A549 treated with Mapracorat at 1 μM for 4 hours (cell line): ENCODE measurements at places on chromosomes 4 and X. TPM values are rescaled to one million over a fixed set of nuclear protein-coding genes. Genes with fewer than 3 reads are reported as not detected.

CSN1S1 gene
- total RNA-seq: not detected in 5 replicates

ADH1C gene
- not detected in 5 replicates for total RNA-seq

RASGEF1B gene
- not detected in 5 replicates for total RNA-seq

SNCA gene
- 0.13 to 0.48 TPM (median 0.23 TPM) in 3 of 5 replicates, not detected in the others for total RNA-seq

ACE2 gene
- total RNA-seq: 0.05 TPM in 1 of 5 replicates, not detected in the others

ALB gene
- total RNA-seq: not detected in 5 replicates

SASH3 gene
- total RNA-seq: not detected in 5 replicates

ARSJ gene
- 3.8 to 4.7 TPM (median 4.5 TPM) in 5 replicates for total RNA-seq

CFP gene
- 0.17 to 1.2 TPM (median 0.75 TPM) in 5 replicates for total RNA-seq

GCNA gene
- 1.6 to 1.9 TPM (median 1.8 TPM) in 5 replicates for total RNA-seq

PPP3CA gene
- 22.8 to 28.1 TPM (median 27.2 TPM) in 5 replicates for total RNA-seq

PPARGC1A gene
- 0.02 to 0.10 TPM (median 0.04 TPM) in 4 of 5 replicates, not detected in the other for total RNA-seq

SMPX gene
- 0.20 TPM in 1 of 5 replicates, not detected in the others for total RNA-seq

RHOH gene
- total RNA-seq: 0.13 to 0.42 TPM (median 0.19 TPM) in 5 replicates

ADGRL3 gene
- total RNA-seq: 0.02 to 0.10 TPM (median 0.03 TPM) in 5 replicates

SHROOM4 gene
- total RNA-seq: not detected in 5 replicates

TRAM1L1 gene
- total RNA-seq: 0.45 to 0.70 TPM (median 0.48 TPM) in 5 replicates

ATP11C gene
- total RNA-seq: 8.7 to 13.8 TPM (median 10.8 TPM) in 5 replicates

ARMCX2 gene
- total RNA-seq: 0.06 to 1.7 TPM in 2 of 5 replicates, not detected in the others

STOX2 gene
- 2.0 to 3.7 TPM (median 2.3 TPM) in 5 replicates for total RNA-seq

SHROOM2 gene
- 0.73 to 0.89 TPM (median 0.88 TPM) in 5 replicates for total RNA-seq

OPRPN gene
- total RNA-seq: not detected in 5 replicates

CTAG2 gene
- total RNA-seq: not detected in 5 replicates

KCTD8 gene
- not detected in 5 replicates for total RNA-seq

PRRG3 gene
- not detected in 5 replicates for total RNA-seq

PRSS12 gene
- total RNA-seq: 0.20 to 0.29 TPM (median 0.27 TPM) in 5 replicates

NOX1 gene
- total RNA-seq: 0.07 to 0.14 TPM (median 0.10 TPM) in 3 of 5 replicates, not detected in the others

GRIA2 gene
- not detected in 5 replicates for total RNA-seq

KLKB1 gene
- not detected in 5 replicates for total RNA-seq

SPANXN1 gene
- total RNA-seq: not detected in 5 replicates

NEIL3 gene
- total RNA-seq: 7.7 to 10.5 TPM (median 8.7 TPM) in 5 replicates

CTPS2 gene
- total RNA-seq: 9.0 to 11.1 TPM (median 9.9 TPM) in 5 replicates

INTS6L gene
- 0.03 to 0.30 TPM (median 0.13 TPM) in 5 replicates for total RNA-seq

ANOS1 gene
- total RNA-seq: 0.02 to 0.20 TPM (median 0.08 TPM) in 4 of 5 replicates, not detected in the other

MAGEB5 gene
- not detected in 5 replicates for total RNA-seq

FGG gene
- 4.5 to 9.9 TPM (median 5.5 TPM) in 5 replicates for total RNA-seq

RNF212 gene
- 1.6 to 2.6 TPM (median 2.2 TPM) in 5 replicates for total RNA-seq

CCDC120 gene
- total RNA-seq: 2.7 to 3.9 TPM (median 3.2 TPM) in 5 replicates

F11 gene
- total RNA-seq: not detected in 5 replicates

RAB40A gene
- 0.13 to 0.14 TPM in 2 of 5 replicates, not detected in the others for total RNA-seq

DCAF12L2 gene
- total RNA-seq: 0.06 to 0.18 TPM (median 0.16 TPM) in 3 of 5 replicates, not detected in the others

PIR gene
- 51.4 to 54.5 TPM (median 52.4 TPM) in 5 replicates for total RNA-seq
